ENCODE measurements at places on chromosomes 7 and 10.

DNA sequence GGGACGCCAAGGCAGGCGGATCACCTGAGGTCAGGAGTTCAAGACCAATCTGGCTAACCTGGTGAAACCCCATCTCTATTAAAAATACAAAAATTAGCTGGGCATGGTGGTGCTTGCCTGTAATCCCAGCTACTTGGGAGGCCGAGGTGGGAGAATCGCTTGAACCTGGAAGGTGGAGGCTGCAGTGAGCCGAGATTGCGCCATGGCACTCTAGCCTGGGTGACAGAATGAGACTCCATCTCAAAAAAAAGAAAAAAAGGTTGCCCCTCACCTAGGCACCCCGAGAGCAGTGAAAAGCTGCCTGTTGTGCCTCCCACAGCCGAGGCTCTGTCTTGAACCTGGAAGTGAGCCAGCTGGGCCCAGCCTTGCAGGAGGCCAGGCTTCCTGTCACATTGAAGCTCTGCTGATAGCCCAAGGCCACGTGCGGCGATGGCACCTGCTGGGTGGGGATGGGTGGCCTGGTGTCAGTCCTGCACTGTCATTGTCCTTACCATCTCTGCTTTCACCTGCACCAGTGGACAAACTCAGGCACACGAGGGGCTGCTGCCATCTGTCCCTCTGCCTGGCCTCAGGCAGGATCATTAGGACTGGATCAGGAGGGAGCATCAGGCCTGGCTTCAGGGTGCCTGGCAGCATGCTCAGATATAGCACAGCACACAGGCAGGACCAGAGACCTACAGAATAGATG, 37.8 kb downstream of the DNAJB12 start:
- DNase-seq = peak; percentile 61

DNA sequence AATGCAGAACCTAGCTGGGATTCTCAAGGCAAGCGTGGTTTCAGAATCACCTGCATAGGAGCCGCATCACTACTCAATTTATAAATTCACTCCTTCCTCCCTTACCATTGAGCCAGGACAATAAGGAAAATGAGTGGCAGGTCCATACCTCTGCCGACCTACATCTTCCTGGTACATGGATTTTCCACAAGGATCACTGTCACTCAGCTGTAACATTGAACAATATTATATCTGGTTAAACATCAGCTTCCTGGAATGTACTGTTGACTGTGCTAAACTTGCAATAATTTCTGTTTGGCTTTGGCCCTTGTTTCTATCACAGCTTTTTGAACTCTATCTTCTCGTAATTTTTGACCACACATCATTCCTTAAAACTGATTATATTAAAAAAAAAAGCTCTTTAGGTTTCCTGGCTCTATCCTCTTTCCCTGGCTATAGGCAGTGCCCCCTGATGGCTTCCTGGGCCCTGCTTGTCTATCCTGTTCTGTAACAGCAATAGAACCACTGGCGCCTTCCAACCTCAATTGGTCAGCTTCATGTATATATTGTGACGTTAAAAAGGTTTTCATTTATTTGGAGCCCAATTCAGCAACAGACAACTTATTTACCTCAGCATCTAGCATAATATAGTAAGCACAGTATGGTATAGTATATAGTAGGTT, 59.2 kb downstream of the RNLS start:
- no peak for DNase-seq

DNA sequence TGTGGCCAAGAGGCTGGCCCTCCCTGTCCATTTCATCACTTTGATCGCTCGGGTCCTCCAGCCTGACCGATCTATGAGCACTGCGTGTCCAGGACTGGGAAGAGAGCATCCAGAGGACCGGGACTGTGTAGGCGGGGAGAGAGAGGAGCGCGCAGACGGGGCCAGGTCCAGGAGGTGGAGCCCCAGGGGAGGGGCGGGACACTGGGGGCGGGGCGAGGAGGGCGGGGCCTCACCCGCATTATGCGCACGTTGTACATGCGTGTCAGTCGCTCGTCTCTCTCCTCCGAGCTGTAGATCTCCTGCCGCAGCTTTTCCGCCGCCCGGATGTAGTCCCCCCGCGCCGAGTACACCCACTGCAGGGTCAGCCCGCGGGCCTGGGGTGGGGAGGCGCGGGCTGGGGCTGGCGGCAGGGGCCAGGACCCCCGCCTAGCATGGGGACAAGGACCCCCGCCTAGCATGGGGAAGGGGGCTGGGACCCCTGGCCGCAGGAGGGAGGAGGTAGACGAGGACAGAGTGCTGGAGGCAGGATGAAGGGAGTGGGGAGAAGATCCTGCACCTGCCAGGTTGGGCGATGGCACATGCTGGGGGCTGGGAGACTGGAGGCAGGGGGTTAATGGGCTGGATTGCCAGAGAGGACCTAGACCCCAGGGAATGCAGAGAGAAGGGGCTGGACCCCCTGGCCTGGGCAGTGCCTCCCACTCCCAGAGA, 14.3 kb downstream of the MOSPD3 start:
- DNase-seq = peak; percentile 94

DNA sequence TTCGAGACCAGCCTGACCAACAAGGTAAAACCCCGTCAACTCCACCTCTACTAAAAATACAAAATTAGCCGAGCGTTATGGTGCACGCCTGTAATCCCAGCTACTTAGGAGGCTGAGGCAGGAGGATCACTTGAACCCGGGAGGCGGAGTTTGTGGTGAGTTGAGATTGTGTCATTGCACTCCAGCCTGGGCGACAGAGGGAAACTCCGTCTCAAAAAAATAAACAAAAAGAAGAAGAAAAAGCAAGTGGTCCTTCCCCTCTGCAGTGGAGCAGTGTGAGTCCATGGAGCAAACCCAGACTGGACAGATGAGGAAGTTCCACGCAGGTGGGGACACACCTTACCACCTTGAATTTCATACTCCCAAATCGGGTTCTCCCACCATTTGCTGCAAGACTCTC, 13.1 kb upstream of the SERPINE1 start:
- no peak for DNase-seq

DNA sequence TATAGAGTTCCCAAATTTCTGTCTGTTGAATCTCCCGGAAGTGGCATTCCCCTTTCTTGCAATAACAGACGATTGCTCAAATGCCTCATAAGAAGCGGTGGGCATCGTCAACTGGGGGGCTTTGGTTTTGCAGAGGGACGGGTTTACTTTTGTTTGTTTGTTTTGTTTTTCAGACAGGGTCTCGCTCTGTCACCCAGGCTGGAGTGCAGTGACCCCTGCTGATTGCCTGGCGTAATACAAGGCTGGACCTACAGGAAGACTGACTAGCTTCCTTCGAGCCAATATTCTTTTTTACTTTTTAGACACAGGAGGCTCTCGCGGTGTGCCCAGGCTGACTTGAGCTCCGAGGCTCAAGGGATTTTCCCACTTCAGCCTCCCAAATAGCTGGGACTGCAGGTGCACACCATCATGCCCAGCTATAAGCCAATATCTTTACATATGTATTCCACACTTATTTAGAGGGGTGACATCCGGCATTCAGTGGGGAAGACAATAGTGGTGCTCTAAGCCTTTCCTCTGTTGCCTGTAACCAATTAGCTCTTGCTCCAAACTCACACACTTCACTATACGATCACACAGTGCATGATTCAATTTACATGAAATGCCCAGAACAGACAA, 58.1 kb downstream of the FHIP2A start:
- DNase-seq = peak; percentile 5

- DNase-seq = no peak
Measured at GRCh38 chr10:50316695-50317648, 65.7 kb upstream of the ASAH2 start.

DNA sequence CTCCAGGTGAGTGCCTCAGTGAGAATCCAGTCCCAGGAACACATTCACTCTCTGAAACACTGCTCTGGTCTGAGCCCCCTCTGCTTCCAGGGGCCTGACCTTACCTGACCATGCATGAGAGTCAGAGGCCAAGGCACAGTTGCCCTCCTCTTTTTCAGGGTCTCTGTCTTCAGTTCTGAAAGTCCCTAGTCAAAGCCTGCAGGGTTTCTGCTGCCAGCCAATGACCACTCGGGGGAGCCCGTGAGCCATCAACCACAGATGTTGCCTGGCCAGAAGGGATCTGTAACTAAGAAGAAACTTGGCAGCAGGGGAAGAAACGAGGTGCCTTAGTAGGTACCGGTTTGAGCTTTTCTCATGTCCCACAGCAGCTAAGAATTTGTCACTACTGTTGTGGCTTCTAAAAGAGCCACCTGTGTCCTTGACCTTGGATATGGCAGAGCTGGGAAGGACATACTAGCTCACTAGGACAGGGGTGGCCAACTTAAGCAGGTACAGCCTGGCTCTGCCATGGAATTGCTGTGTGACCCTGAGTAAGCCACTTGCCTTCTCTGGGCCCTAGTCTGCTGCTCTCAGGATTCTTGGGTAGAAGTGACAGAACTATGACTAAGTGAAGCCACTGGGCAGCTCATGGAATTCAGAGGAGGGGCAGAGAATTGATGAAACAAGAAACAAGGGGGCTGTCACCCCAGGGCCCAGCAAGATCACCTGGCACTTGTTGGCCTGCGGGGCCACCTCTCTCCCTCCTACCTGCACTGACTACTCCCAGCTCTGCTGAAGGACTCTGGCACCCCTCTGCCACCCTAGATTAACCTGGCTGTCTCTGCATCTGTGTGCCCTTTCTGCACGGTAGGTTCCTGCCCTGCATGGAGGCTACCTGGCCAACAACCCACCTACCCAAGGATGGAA, 83.8 kb upstream of the GPR26 start:
- DNase-seq = peak; percentile 57

DNA sequence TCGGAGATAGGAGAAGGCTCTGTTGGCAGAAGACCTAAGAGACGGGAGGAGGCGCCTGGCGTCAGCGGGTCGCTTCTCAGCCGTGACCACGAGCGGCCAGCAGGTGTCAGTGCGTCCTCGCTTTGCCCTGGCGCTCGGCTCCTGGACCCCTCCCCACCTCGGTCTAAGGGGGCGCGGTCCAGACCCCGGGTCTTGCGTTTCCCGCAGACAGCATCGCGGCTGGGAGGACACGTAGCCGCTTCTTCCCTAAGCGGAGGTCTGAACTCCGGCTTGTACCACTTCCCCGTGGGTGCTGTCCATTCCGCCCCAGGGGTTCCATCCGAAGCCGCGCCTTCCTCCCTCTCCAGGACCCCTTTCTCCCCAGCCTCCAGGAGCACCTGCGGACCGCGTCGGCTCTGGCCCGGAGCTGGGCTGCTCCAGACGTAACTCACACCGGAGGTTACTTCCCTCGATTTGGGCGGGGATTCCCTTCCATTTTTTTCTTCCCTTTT, 593 bp upstream of the ADRA2A start:
- DNase-seq = no peak

DNA sequence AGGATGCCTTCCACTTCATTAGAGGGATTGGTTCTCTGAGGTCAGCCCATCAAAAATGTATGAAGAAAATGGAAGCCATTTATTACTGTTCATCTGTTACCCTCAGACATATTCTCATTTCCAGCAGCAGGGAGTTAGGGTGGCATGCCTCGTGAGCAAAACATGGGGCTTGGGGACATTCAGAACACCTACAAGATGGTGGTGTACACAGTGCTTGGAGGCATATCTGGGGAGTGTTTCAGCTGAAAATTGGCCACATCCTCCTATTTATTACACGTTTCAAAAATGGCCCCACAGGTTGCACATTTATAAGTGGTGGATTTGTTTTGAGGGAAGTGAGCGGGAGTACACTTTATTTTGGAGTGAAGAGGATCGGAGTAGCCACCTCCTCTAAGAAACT, 93.4 kb downstream of the SPAG6 start:
- DNase-seq = no peak

GRCh38 chr7:31957756-31958155, 112.5 kb downstream of the PDE1C start:
- no peak for DNase-seq

GRCh38 chr7:128997181-128997580, 57.7 kb downstream of the TNPO3 start:
- DNase-seq = no peak

DNA sequence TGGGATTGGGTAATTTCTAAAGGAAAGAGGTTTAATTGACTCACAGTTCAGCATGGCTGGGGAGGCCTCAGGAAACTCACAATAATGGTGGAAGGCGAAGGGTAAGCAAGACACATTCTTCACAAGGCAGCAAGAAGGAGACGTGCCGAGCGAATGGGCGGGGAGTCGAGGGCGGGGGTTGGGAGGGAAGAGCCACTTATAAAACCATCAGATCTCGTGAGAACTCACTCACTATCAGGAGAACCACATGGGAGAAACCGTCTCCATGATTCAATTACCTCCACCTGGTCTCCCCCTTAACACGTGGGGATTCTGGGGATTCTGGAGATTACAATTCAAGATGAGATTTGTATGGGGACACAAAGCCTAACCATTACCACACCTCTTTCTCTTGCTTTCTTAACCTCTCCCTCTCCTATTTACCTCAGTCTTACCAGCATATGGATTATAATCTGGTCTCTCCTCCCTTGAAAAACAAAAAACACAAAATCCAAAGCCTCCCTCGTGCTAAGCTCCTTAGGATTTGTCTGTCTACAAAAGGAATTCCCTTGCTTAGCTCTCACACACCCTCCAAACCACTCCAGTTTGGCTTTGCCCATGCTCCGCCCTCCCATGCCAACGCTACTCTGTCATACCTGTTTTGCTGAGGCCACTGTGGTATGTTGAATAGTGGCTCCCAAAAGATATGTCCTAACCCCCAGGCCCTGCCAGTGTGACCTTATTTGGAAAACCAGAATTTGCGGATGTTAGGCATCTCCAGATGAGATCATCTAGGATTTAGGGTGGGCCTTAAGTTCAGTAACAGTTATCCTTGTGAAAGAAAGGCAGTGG, 19.6 kb upstream of the EFCAB10 start:
- no peak for DNase-seq

Data from CD4-positive, CD25-positive, alpha-beta regulatory T cell (primary cell).